Left ventricle myocardium superior (tissue), 1 donor: ENCODE measurements at places on chromosomes 7 and 10. TPM values are rescaled to one million over a fixed set of nuclear protein-coding genes. Genes with fewer than 3 reads are reported as not detected.
A peak's percentile ranks its signal among the peaks of the same experiment; 100 is the strongest.

DNA sequence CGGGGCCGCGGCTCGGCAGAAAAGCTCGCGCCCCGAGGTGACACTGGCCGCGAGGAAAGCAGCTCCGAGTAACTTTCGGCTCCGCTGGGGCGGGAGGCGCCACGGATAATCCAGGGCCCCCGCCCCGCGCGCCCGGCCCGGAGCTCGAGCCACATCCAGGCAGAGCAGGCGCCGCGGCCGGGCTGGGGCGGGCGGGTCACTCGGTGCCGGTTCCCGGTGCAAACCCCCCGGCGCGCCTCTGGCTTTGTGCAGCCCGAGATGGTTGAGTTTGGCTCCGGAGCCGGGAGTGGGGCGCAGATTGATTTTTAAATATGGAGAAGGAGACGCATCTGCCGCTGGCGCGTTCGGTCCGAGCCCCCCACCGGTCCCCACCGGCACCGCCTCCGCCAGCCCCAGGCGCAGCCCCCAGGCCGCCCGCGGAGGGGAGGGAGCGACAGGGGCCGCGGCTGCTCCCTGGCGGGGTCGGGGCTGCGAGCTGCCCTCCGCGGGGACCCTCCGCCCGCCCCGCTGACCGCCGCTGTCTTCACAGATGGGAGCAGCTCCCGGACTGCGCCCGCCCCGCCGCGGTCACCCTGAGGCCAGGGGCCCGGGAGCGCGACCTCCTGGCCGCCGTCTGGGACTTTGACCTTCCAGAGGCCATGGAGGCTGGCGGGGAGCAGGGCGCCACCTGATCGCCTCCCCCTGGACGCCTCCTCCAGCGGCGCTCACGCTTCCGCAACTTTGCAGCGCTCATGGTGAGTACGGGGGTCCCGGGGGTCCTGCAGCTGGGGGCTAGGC, 643 bp downstream of the ADGRA1 start:
- no peak for DNase-seq

- DNase-seq: no peak
Measured at GRCh38 chr7:43799605-43800004, 41.1 kb downstream of the BLVRA start.

GRCh38 chr10:123848564-123849457, 42.8 kb downstream of the CPXM2 start:
- DNase-seq: no peak

The EN2 gene
- not detected for total RNA-seq

DNA sequence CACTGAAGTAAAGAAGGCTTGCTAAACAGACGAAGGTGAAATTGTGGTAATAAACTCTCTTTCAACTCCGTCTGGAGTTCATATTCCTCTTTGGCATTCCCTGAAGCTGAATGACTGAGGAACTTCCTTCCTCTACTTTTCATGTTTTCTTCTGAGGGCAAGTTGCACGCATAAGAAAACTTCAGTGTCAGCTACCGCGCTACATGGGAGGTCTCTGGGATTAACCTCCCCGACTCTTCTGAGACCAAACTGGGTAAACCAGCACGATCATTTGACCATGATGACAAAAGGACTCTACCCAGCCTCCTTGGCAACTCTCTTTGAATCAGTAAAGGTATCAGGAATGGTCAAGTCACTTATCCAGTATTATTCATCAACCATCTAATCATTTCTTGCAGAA, 44.7 kb downstream of the RHOBTB1 start:
- no peak for DNase-seq

DNA sequence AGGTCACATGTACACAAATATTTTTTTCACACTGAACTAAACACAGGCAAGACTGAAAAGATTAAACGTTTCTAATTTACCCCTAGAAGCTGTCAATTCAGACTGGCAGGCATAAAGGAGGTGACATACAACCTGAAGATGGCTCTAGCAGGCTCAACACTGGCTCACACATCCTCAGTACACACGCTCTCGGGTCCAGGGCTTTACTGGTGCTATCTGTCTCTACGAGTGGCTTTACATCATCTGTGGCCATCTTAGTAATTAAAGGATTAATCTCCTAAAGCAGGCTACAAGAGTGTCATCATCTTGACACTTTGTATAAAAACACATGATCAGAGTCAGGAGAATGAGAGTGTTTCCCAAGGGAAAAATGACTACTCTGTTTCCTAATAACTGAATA, 57.3 kb downstream of the COPG2 start:
- no peak for DNase-seq

GRCh38 chr10:104251443-104251842, 3.2 kb upstream of the GSTO1 start:
- DNase-seq: no peak

DNA sequence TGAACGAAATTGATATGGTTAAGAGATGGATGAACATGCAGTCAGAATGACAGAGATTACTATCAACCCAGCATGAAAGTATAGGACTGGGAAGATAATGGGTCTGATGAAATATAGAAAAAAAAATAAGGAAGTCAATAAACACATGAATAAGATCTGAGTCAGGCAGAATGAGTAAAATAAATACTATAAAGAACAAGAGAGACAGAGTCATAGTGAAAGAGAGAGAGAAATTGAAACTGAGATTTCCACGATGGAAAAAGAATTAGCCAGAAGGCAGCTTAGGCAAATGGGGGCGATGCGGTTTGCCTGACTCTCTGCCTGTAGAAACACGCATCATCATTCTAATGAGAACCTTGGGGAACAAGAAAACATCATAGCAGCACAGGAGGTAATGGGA, 26.6 kb downstream of the SEMA3D start:
- DNase-seq: no peak

- peak; percentile 86 for DNase-seq
Measured at GRCh38 chr10:110354322-110354766, 49.6 kb upstream of the SMNDC1 start.

DNA sequence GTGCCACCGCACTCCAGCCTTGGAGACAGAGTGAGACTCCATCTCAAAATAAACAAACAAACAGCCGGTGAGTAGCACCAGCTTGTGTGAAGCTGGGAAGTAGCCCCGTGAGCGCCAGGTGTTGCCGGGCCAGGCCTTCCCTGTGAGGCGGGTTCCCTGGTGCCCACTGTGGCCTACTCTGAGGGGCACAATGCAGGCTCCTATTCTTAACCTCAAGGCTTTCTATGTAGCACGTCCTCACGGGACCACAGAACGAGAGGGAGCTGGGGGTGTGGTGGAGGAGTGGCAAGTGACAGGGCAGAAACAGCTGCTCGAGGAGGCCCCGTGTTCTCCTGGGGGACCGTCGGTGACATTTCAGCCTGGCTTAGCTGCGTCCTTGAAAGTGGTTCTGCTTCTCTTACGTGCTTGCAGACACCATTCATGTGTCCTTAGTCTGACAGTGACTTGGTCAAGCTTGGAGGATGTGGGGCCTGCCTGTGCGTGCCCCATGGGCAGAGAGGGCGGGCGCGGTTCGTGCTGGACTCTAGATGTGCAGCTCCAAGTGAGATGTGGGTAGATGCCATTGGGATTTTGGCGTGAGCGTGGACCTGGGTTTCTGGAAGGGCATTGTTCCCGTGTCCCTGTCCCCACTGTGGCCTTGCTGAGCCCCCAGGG, 116.6 kb downstream of the NKX6-2 start:
- no peak for DNase-seq

The NME8 gene
- total RNA-seq: not detected

DNA sequence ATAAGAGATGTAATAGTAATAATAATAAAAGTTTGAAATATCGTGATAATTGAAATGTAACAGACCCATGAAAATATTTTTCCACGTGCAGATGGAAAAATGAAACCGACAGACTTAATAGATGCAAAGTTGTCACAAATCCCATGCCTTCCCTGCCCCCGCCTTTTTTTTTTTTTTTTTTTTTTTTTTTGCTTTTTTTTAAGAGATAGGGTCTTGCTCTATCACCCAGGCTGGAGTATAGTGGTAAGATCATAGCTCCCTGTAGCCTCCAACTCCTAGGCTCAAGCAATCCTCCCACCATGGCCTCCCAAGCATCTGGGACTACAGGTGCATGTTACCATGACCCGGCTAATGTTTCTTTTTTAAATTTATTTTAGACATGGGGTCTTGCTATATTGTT, 80.5 kb downstream of the JMJD1C start:
- no peak for DNase-seq

DNA sequence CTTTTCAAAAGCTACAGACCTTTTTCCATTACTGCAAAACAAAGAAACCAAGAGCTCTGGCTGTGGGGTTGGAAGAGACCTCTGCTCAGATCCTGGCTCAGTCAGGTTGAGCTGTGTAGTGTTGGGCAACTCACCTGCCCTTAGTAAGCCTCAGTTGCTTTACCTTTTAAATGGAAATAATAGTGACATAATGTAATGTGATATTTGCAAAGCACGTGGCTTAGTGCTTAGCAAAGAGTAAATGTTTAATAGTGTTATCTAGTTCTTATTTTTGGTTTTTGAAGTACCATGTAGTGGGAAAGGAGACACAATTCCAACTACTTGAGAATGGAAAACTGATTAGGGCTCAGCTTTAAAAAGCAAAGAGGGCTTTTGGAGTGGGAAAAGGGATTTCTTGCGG, 100.2 kb downstream of the SVIL start:
- DNase-seq: no peak

The CPVL gene
- 72.6 TPM for total RNA-seq

The TMEM254 gene
- 6.9 TPM for total RNA-seq

DNA sequence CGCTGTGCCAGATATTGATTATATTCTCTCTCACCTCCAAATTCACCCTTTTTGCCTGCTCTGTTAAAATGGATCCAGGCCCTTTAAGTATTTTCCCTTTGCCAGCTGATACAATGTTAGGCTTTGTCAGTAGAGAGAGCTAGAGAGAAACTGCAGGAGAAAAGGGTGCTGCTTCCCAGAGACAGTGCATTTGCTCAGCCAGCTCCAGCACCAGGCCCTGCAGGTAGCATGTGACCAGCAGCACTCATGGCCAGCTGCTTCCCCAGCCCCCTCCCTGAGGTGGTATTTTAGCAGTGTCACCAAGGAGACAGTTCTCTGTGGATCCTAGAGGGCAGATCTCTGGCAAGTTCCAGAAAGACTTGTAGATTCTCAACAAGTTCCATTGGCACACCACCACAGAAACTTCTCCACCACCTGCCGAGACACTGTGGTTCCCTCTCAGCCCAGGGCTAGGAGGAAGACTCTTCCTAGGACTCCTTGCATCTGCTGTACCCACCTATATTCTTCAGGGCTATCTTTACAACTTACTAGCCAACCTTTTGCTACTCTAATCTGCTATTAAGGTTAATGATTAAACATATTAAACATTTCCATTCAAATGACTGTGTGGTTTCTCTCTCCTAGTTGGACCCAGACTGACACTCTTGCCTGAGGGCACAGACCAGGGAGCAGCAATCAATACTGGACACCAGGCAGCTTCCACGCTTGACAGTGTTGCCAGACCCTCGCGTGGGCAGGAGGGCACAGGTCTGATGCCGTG, 35.6 kb upstream of the ADAM12 start:
- DNase-seq: no peak

The ATG9B gene
- not detected for total RNA-seq

GRCh38 chr7:142243823-142244222, 14.0 kb downstream of the PRSS58 start:
- DNase-seq: no peak

- no peak for DNase-seq
Measured at GRCh38 chr7:71746006-71746405, 614.1 kb downstream of the GALNT17 start.

GRCh38 chr10:47183704-47184041, 116.3 kb upstream of the GDF10 start:
- no peak for DNase-seq

The OPN1SW gene
- not detected for total RNA-seq

DNA sequence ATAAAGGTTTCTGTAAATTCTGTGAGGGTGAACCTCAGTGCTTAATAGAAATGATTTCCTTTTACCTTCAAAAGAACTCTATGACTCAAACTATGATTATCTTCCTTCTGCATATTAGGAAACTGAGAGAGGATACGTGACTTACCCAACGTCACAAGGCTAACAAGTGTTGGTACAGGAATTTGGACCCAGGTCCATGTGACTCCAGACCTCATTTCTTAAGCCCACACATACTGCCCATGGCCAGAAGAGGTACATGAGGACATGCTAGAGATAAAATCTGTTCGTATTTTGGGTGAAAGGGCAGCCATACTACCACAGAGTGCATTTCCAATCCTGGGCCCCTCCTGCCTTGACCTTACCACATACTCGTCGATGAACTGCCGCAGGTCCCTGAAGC, 61.5 kb upstream of the TM9SF3 start:
- no peak for DNase-seq

The ASZ1 gene
- not detected for total RNA-seq

GRCh38 chr10:97332591-97333350, 1.8 kb downstream of the FRAT2 start:
- no peak for DNase-seq

The TMEM270 gene
- not detected for total RNA-seq
